Umbilical cord (tissue), 2 donors: ENCODE measurements at places on chromosomes 3 and 15. TPM values are rescaled to one million over a fixed set of nuclear protein-coding genes. Genes with fewer than 3 reads are reported as not detected.

The CTXND1 gene
- total RNA-seq: 1.7 TPM

The MEIS2 gene
- 43.3 TPM for total RNA-seq

The OIP5 gene
- 1.4 TPM for total RNA-seq

The SKIL gene
- 89.3 TPM for total RNA-seq

The KLF15 gene
- total RNA-seq: 1.7 TPM

The MCCC1 gene
- 14.0 TPM for total RNA-seq

The CNTN3 gene
- 0.96 TPM for total RNA-seq

The SEMA3G gene
- total RNA-seq: 1.4 TPM

The ADAMTS7 gene
- total RNA-seq: 2.4 TPM
